ENCODE measurements at places on chromosomes 12 and 14. TPM values are rescaled to one million over a fixed set of nuclear protein-coding genes. Genes with fewer than 3 reads are reported as not detected.

ACRBP gene
- polyA plus RNA-seq: 8.7 TPM

RNASE7 gene
- not detected for polyA plus RNA-seq

MARK3 gene
- polyA plus RNA-seq: 36.2 TPM

KRT73 gene
- not detected for polyA plus RNA-seq
